GM12891 (cell line): ENCODE measurements at places on chromosomes 16 and 17.

DNA sequence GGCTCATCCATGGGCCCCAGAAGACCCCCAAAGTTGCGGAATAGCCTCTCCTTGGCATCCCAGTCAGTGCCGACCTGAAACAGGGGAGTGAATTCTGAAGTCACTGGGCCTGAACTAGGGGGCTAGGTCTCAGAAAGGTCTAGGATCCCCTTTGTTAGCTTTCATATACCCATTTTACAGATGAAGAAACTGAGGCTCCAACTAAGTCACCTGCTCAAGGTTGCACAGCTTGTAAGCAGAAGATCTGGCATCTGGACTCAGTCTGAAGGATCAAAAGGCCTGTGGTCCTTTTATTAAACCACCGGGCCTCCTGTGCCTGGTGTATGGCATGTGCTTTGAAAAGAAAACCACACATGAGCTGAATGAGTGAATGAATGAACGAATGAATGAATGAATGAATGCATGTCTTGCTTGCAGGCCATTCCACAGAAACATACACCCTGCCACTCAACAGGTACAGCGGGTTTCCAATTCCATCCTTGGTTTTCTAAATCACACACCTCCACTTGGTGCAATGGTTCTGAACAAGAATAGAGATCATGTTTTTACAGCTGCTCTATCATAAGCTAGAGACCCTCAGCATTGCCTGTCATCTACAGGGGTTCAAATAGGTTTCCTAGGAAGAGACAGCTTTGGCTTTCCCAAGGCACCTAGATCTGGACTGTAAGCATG, 352.7 kb downstream of the XYLT1 start:
- DNase-seq = no peak

DNA sequence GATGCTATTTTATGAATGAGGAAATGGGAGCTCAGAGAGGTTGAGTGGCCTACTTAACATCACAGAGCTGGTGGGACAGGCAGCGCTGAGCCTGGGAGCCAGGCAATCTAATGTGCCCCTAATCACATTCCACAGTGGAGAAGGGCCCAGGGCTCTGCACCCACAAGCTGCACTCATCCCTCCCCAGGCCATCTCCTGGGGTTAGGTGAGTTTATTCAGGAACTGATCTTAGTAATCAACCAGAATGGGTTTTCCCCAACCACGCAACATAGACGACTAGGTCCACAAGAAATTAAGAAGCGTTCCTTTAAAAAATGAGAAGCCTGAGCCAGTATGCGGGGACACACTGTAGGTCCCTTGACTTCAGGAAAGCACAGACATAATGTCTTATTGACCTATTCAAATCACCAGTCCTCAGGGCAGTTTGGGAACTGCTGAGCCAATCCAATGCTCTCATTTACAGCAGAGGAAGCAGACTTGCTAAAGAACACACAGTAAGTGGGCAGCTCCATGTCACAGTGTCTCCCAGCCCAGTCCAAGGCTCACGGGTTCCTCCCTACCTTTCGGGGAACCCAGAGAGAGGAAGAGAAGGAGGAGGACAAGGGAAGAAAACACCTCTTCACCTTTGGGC, 2.3 kb downstream of the MPP3 start:
- DNase-seq = no peak

GRCh38 chr17:721540-721937, 6.9 kb upstream of the VPS53 start:
- DNase-seq = no peak

DNA sequence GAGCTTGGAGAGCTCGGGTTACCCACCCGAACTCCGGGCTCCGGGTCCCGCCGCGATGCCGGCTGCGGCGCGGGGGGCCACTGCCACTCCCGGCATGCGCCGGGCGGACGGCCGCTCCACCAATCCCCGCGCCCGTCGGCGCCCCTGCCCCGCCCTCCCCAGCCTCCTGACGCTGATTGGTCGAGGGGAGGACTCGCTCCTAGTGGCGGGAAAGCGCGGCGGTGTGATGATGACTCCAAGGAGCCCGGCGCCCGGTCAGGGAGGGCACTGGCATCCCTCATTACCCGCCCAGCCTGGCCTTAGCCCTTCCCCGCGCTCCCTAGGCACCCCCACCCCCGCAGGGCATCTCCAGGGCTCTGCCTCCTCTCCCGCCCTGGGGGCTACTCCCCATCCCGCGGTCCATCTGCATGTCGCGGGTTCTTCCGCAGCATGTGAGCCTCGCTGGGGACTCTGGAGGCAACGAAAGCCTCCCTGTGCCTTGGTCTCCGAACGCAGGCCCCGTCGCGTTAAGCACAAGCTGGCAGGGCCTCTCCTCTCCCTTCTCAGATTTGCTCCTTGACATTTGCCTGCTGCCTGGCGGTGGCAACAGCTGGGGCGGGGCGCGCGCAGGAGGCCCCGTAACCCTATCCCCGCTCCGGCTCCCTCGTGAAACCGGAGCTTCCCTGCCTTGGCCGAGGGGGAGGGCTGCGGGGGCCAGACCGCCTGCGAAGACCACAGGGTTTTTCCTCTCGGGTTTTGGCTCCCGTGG, 1.7 kb downstream of the ATP2A1 start:
- peak; percentile 100 for DNase-seq

DNA sequence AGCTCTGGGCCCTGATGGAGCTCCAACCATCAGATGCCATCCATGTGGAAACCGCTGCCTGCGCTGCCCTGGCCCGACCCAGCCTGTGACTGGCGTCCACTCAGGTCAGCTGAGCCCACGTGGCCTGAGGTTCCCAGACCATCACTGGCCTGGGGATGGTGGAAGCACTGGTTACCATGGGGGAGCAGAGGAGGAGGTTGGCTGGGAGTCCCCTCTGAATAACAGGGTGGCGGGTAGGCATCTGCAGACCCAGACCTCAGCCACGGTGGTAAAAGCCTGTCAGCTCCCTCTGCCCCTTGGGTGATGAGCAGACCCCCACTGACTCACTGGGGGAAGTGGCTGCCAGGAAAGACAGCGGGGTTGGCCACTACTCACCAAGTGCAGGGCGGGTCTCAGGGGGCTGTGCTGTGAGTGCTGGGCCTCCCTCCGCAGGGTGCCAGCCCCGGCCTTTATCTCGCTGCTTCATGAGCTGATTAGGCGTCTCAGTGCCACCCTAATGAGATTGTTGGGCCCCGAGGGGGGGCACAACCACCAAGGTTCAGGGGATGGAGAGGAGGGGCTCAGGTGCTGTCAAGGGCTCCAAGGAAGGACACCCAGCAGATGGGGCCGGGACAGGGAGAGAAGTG, at the start of gene PDE6G:
PDE6G (minus strand) TSS at position 425 of the 626 bp plus-strand sequence. CDS start 3,237 bp downstream, outside the sequence.
- DNase-seq = no peak

GRCh38 chr16:30998852-30999761, 11.3 kb downstream of the STX1B start:
- DNase-seq = no peak

- no peak for DNase-seq
Observed at GRCh38 chr17:39979893-39980350, 685 bp upstream of the PSMD3 start.

- DNase-seq = no peak
Observed at GRCh38 chr17:11948789-11949188, 48.5 kb downstream of the ZNF18 start.

- DNase-seq = no peak
Observed at GRCh38 chr17:38690386-38690785, 14.7 kb upstream of the MLLT6 start.

- no peak for DNase-seq
Observed at GRCh38 chr16:51834133-51834532, 683.1 kb upstream of the SALL1 start.

DNA sequence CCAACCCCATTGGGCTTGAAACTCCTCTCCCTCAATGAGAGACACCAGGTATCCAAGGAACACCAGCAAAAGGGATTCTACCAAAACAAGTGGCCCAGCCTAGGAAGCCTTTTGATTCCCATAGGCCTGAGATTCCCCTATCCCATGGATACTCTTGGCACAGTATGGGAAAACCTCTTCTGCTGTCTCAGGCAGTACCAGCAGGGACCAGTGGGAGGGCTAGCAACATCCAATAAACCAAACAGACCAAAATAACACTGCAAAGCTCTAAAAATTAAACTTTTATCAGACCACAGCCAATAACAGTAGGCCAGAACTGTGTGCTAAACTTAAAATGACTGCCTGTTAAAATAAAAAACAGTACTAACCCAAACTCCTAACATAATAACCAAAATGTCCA, 153.9 kb upstream of the CES5A start:
- no peak for DNase-seq

DNA sequence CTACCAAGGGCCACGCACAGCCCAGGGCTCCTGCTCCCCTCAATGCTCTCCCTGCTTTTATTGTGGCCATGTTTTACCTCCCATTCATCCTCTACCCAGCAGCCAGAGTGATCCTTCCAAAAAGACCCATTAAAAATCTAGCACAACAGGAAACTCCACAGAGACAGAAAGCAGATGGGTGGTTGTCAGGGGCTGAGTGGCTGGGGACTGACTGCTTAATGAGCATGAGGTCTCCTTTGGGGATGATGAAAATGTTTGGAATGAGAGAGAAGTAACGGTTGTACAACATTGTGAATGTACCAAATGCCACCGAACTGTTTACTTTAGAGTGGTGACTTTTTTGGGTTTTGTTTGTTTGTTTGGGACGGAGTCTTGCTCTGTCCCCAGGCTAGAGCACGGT, 107.4 kb downstream of the GAS7 start:
- DNase-seq = no peak
